Activated T-helper 1 cell treated with anti-CD3 and anti-CD28 coated beads, Interleukin-2, amount 50 U/mL, for 16 hours (primary cell): ENCODE measurements at places on chromosomes 7 and 10.

- DNase-seq: no peak
Measured at GRCh38 chr10:30813872-30814481, 184.4 kb upstream of the LYZL2 start.

DNA sequence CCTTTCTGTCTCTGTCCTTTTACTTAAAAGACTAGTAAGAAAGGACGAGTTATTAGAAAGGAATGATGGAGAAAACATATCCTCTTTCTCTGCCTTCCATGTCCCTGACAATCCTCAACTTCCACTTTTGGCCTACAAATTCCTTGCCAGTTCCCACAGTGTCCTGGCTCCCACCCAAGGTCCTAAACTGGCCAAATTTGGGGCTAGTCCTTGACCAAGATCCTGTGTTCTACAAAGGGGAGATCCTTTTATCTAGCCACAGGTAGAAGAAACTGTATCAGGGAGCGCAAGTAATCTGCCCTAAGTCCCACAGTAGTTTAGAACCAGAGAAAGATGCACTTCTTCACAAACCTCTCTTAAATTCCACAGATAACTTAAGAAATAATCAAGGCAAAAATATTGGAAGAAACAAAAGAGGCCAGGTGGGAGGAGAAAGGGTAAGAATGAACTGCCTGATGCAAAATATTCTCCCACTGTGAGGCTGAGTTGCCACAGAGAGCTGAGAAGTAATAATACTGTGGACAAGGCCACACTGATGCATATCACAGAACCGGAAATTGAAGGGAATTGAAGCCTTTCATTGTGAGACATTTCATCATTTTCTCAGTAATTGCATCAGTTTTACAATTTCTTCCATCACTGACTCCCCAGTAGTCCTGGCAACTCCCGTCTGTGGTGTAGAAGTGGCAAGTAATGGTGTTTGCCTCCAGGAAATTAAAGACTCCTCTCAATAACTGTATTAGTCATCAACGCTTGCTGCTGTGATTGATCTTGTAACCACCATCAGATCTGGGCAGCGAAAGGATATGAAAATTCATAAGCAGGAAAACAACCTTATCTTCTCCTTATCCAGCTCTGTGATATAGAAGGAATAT lies 47.2 kb downstream of the DNAJC12 start:
- DNase-seq: no peak

GRCh38 chr10:31929261-31930022 lies 811 bp upstream of the ARHGAP12 start:
- DNase-seq: no peak

DNA sequence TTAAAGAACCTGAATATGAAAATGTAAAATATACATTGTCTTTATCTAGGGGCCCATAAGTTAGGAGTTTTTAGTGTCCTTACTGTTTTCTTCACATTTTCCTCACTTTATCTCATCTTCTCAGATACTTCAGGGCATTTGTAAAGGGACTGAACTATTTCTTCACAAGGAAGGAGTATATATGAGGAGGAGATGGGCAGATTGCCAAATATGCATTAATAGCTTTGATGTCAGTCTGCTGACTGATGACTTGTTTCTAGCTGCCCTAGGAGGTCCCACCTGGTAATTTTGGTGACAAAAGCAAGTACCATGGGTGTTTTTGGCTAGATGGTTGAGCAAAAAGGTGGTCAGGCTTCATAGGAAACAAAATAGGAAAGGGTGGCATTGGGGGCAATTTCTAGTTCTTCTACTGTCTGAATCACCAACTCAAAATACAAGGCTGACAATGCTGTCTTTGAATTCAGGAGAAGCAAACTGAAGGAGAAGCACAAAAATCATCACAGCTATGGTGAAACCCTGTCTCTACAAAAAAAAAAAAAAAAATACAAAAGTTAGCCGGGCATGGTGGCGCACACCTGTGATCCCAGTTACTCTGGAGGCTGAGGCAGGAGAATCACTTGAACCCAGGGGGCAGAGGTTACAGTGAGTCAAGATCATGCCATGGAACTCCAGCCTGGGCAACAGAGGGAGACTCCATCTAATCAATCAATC lies 10.4 kb upstream of the STRIP2 start:
- DNase-seq: no peak

DNA sequence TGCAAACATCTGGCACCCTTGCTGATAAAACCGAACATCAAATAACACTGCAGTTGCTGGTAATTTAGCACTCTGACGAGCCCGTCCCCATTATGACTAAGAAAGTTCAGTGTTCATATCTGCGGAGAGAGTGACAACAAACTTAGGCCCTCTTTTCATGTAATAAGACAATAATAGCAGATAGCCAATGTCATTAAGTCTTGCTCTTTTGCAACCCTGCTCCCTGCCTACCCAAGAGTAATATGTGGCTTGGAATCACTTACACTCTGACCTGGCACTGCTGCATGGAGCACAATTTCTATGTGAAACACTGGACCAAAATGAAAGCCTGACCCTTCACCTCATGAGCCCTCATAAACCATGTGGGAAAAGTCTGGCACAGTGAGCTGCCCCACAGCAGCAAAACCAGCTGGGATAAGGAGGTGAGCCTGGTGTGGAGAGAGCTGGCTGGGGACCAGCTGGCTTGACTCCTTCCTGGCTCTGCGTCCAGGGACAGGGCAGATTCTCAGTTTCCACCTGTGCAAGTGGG lies 86.5 kb downstream of the HIPK2 start:
- no peak for DNase-seq
